Activated T-helper 9 cell treated with anti-CD3 and anti-CD28 coated beads, Interleukin-2, amount 50 U/mL, for 16 hours (primary cell): ENCODE measurements at places on chromosomes 5 and 9.

- DNase-seq, result no peak
Measured at GRCh38 chr9:106038266-106039001, 344.1 kb downstream of the TMEM38B start.

DNA sequence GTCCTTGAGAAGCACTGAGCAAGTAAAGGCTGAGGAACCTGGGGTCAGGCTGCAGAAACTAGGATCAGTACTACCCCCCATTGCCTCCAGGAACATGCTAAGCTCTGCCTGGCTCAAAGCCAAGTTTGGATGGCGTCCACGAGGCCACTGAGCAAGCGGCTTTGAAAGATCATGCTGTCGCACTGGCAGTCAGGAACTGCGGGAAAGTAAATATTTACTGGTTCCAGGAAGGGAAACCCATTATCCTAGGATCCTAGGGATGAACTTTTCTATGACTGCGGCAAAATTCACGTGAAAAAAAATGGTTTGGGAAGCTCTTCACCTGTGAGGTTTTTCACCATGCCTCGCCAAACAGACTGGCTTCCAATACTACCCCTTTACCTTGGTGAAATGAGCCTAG is 75.3 kb upstream of the PJA2 start:
- DNase-seq, result no peak

DNA sequence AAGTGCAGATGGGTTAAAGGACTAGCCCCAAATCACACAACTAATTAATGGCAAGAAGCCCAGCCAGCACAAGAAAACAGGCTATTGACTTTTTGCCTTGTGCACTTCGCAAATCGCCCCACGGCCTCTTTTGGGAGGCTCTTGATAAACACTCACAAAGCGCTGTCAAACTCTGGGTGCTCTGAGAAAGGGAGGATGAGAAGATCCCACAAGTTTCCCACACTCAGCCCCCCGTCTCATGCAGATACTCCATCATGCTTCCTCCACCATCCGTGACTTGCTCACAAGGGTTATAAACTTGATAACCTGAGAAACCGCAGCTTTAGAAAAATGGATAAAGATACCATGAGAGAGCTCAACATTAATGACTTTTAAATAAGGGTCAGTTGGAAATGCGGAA is 219.7 kb downstream of the EBF1 start:
- DNase-seq, result no peak

GRCh38 chr5:123125962-123126732 is 37.1 kb downstream of the PRDM6 start:
- no peak for DNase-seq

GRCh38 chr9:136858844-136859757 is 7.0 kb downstream of the MAMDC4 start:
- DNase-seq, result no peak

DNA sequence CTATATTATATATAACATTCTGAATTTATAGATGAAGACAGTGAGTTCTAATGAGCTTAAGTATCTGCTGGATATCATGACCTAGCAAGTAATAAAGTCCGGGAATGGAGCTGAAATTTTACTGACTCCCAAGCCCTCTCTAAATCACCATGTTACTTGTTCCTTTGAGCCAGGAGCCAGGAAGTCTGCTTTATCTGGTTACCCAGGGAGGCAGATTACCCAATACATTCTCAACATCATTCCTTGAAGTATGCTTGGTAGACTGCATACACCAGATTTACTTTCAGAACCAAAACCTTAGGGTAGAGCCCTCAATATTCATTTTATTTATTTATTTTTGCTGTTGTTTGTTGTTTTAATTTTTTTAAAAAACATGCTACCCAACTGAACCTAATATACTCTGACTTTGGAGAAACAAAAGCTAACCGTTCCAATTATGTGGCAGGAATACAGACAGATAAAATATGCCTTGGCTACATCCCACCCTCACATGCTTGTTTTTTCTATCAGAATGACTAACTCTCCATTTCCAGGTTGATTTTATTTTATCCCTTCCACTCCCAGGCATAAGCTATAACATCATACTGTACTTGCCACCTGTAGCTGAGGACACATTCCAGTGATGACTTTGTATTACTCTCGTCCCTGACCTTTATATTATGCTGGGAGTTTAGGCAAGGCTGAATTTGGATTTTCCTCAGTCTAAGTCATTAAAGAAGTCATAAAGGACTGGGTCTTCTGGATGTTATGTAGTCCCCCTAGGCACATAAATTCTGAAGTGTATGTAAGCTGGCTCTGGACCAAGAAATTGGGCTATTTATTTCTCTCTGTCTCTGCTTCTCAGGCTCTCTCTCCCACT is 82.0 kb downstream of the YIPF5 start:
- DNase-seq, result no peak

DNA sequence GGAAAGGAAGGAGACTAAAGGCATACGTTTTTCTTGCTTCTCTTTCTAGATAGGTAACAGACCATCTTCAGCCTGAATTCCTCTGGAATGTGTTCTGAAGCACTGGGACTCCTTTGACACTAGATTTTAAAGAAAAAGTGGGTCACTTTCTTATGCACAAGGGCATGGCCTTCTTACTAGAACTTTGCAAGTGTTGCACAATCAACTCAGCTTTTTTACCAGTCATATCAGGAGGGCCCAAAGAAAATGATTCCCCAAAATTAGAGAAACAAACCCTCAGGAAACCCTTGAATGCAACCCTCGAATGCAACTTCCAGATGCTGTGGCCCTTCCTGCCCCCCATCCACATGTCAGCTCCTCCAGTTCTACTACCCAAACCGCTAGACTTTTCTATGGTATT is 93.9 kb downstream of the YTHDC2 start:
- DNase-seq, result no peak

DNA sequence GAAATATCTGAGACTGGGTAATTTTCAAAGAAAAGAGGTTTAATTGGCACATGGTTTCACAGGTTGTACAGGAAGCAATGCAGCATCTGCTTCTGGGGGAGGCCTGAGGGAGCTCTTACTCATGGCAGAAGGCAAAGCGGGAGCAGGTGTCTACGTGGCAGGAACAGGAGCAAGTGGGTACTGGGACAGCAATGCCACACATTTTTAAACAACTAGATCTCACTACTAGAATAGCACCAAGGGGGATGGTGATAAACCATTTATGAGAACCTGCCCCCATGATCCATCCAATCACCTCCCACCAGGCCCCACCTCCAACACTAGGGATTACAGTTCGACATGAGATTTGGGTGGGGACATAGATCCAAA is 47.6 kb upstream of the HOMER1 start:
- DNase-seq, result peak; percentile 3

DNA sequence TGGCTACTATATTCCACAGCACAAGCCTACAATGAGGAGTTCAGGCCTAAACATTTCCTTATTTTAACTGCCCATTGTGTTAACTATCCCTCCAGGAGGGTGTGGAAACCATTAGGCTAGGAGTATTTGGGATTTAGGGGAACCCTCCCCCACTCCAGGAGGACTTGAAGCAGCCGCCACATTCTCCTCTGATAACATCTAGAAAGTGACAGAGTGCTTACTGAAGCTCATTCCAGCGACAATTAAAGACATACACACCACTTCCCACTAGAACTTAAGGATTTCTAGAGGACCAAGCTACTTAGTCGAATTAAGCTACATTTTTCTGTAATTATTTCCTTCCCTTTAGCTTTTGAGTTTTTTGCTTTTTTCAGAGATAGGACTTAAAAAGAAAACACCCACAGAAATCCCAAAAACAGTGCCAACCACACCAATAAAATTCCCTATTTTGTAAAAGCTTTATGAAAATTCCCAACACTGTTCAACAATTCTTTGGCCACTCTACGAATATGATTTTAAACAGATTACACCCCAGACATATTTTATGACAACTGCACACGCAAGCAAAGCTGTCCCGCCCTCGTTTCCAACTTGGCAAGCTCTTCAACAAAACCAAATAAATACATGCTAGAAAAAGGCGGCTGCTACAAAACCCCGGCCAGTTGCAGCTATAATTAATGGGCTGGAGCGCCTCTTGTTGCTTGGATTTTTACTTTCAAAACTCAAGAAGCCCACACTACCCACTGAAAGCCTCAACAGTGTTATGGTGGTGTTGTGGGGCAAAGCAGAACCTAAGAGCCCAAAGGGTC is 4.5 kb downstream of the ROR2 start:
- no peak for DNase-seq

DNA sequence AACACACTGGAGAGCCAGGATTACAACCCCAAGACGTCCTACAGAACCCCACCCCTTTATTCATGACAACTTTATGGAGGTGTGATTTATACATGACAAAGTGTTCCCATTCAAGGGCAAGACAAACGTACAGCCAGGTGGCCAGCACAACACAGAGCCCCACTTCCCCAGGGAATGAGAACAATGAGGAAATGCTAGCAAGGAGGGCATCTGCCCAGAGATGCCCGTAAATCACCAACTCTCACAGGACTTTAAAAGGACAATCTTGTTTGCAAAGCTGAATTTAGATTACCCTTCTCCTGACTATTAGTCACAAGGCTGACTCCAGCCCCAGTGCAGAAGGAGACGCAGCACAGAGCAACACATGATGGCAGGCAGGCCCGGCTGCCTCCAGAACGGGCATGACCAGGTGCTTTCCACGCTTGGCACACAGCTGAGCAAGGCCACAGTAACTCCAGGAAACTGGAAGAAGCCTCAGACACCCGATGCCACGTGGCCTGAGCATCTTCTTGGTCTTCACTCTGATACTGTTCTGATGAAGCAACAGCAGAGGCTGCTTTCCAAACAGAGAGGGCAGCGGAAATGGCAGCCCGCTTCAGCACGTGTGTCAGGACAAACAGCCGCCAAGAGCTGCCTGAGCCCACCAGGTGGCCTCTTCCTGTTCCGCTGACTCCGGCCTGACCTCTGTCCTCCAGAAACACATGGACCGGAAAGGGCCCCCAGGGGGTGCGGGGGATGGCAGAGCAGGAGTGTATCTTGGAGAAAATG is 51.4 kb downstream of the ROR2 start:
- no peak for DNase-seq

- DNase-seq, result no peak
Measured at GRCh38 chr5:55636683-55637082, 75.4 kb downstream of the SLC38A9 start.

DNA sequence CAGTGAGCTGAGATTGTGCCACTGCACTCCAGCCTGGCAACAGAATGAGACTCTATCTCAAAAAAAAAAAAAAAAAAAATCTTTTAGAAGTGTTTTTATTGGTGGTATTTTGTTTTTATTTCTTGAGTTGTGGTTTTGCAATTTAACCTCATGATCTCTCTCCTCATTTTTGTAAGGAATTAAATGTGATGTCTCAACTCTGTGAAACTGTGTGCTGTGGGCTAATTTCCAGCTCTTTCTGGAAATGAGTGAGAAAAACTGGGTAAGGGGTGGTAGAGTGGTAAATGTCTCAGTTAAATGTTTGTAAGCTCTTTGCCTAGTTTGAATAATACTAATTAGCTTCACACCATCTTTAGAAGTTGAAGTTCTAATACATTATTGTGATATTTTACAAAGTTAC is 29.0 kb downstream of the ACO1 start:
- DNase-seq, result no peak

GRCh38 chr5:27652505-27652904 is 614.1 kb upstream of the CDH9 start:
- no peak for DNase-seq

DNA sequence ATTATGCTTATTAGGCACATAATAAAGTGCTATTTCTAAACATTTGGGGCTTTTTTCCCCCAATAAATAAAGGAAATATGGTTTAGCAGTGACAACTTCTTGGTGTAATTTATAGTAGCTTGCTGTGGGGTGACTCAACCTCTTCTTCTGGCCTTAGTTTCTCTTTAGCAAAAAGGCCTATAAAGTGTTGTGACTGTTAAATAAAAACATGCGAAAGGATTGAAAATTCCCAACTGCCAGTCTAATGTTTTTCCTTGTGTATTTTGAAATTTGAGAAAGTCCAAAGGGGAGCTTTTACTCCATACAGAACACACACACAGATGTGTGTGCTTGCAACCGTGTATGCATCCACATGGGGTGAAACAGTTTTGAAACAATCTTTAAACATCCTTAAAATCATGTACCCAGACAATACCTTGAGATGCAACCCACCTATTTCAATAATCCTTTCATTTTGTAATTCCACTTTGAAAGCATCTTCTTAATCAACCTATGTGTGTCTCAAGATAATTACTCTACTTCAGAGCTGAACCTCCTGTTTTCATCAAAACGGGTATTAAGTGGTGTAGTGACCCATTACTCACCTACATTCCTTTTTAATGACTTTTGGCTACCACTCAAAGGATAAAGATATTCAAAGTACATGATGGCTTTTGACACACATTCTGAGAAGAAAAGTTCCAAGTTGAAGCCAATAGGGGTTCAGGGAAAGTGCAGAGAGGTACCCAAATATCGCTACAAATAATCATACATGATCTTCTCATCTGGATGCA is 123.8 kb downstream of the DROSHA start:
- DNase-seq, result no peak

- no peak for DNase-seq
Measured at GRCh38 chr5:177478711-177479646, 5.5 kb upstream of the DBN1 start.

- no peak for DNase-seq
Measured at GRCh38 chr5:179914032-179914755, 6.5 kb upstream of the TBC1D9B start.

- no peak for DNase-seq
Measured at GRCh38 chr9:38061326-38061977, 7.6 kb downstream of the SHB start.
